NCI-H146 (cell line): ENCODE measurements at places on chromosomes 3 and 15.

- no peak for DNase-seq
Measured at GRCh38 chr3:124553178-124553577, 177.1 kb upstream of the UMPS start.

DNA sequence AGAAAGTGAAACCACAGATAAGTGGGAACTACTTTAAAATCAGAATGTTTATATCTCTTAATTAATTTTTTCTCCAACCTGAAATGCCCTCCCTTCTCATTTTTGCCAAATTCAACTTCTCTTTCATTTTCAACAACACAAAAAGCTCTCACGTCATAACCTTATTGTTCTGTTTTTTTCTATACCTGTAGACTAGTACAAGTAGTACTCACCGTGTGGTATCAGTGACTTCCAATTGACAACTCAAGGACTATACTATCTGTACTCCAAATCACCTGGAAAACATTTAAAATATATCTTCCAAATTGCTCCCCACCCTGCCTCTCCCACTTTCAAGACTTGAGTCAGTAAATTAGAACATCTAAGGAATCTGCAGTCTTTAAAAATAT is 72.8 kb upstream of the ZNF280D start:
- DNase-seq, result no peak

DNA sequence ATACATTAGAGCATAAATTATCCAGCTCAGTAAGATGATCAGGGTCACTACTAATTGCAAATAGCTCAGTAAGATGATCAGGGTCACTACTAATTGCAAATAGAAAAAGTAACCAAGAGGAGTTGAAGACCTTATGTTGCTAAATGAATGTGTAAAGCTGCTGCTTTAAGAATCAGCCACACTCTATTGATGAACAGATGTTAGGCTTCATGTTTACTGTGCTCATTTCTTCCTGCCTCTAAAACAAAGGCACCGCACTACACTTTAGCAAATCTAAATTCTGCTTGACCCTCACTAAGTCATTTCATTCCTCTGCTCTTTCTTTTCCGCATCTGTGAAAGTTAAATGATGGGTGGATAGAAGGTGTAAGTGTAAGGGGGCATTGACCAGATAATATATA is 92.6 kb upstream of the PLSCR4 start:
- DNase-seq, result no peak

DNA sequence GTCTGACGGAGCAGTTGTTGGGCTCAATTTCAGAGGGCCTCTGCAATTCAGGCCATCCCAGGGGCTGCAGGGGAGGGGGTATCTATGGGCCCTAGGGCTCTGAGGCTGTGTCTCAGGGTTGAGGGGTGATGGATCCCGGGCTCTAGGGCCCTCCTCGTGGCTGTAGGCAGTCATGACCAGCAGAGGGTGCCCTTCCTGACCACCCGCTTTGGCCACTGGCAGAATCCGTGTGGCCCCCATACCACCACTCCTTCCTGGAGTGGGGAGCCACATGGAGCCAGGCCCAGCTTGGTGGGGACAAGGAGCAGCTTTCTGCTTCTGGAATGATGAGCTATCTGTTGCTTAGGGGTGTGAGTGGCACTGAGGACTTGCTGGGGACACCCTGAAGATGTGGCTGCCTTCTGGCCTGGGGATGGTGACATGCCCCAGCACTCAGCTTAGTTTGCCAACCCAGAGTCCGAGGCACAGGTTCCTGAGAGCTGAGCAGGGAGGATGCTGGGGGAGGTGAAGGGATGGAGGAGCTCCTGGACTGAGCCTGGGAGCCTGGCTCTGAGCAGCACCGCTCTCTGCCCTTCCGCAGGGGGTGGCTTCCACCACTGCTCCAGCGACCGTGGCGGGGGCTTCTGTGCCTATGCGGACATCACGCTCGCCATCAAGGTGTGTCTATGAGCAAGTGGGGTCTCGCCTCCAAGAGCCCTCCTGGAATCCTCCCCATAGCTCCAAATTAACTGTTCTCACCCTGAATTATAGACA is 20.2 kb downstream of the HDAC11 start:
- DNase-seq, result peak; percentile 2

DNA sequence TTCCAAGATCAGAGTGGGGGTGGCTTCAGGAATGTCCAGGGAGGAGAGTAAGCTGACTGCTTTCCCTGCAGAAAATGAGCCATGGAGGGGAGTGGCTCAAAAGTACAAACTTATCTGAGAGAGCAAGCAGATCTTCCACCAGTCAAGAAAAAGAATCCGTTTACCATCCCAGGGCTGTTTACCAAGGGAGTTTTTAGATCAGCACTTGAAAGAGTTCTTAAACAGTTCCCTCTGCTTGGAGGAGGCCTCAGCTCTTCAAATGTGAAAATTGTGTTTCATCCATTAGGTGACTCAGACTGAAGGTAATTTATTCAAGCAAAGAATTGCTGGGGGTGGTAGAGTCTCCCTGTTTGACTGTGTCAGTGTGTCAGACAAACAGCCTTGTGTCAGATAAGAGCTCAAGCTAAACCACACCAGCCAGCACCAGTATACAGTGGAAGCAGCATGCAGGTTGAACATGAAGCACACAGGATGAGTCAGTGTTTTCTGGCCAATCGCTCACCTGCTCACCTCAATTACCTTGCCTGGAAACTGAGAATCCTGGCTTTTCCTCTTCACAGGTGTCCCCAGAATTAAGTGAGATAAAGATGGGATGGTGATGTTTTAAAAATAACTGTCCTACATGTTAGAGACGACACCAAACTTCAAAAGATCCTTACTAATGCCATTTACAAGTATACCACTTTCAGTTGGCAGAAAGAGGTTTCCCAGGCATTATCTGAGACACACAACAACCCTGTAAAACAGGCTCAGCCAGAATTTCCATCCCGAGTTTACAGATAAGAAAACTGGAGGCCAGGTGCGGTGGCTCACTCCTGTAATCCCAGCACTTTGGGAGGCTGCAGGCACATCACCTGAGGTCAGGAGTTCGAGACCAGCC is 21.7 kb downstream of the SH3BP5 start:
- DNase-seq, result peak; percentile 7

DNA sequence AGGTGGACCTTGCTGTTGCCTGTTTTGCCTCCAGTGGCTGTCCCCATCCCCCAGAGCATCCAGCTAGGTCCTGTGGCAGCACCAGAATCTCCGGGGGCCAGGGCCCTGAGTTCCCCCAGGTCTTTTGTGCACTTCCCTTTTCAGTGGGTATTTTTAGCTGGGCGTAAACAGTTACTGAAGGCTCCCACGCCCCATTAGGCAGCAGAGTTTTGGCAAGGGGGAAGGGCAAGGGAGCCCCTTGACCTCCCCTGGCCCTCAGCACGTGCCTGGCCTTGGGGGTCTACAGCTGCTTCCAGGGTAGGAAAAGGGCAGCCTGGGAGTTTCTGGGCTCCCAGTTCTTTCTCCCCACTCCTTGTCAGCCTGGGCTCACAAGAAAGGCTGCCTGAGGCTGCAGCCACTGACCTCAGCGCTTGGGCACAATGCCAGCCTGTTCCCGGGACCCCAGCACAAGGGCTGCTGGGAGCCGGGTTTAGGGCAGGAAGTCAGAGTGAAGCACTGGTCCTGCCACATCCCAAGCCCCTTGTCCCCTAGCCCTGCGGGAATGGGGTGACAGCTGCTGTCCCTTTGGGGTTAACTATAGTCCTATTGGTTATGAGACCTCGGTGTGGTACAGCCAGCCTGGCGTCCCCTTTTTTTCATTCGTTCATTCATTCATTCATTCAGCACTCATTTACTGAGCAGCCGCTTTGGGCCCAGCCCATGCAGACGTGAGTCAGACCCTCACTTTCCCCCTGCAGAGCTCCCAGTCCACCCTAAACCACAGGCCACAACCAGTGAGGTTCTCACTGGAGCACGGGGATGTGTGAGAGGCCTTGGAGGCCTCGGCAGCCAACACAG is 8.4 kb downstream of the CSK start:
- no peak for DNase-seq

- DNase-seq, result peak; percentile 68
Measured at GRCh38 chr3:182979674-182980191, 605 bp downstream of the DCUN1D1 start.

GRCh38 chr3:156522673-156523072 is 32.2 kb downstream of the SSR3 start:
- no peak for DNase-seq
